ENCODE measurements at places on chromosomes 5 and 9. TPM values are rescaled to one million over a fixed set of nuclear protein-coding genes. Genes with fewer than 3 reads are reported as not detected.

GRCh38 chr5:119319401-119319800, 36.4 kb upstream of the TNFAIP8 start:
- H3K27me3 ChIP-seq, result no peaks in the 10 kb centered on the region
- H3K27ac ChIP-seq, result no peak overlapping the region
- peaks cover 9% of the 10 kb centered on the region for H3K4me1 ChIP-seq
- DNase-seq, result no peak

The NSD1 gene
- 21.1 TPM for polyA plus RNA-seq

DNA sequence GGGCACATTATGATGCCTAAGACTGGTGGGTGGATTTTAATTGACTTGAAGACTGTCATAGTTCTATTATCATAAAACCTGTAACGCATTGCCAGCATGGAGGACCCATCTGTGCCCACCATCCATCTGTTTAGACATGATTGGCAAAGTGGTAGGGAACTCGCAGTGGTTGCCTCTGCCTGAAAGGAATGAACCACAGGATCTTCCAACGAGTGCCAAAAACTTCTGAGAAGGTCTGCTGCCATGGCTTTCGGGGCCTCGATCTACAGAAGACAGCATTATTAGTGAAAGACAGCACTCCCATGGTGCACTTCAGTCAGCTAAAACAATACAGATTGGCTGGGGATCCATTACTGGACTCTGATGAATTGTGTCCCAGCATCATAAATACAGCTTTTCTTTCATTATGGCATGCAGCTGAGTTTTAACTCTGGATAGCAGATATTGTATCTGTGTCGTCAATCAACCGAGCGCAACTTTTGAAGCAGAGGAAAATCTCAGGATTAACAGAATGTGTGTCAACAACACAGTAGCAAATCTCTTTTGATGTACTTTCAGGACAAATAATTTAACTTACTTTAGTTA, 74.3 kb downstream of the ZDHHC21 start:
- no peaks in the 10 kb centered on the region for H3K27me3 ChIP-seq
- no peak for DNase-seq
- H3K4me3 ChIP-seq, result no peak overlapping the region
- H3K4me1 ChIP-seq, result no peaks in the 10 kb centered on the region

- no peaks in the 10 kb centered on the region for H3K36me3 ChIP-seq
- H3K4me1 ChIP-seq, result no peaks in the 10 kb centered on the region
- H3K27ac ChIP-seq, result no peak overlapping the region
These were observed 13.7 kb upstream of the CERCAM start for GRCh38 chr9:128406848-128407391.

The ZNF618 gene
- polyA plus RNA-seq, result 2.3 TPM

DNA sequence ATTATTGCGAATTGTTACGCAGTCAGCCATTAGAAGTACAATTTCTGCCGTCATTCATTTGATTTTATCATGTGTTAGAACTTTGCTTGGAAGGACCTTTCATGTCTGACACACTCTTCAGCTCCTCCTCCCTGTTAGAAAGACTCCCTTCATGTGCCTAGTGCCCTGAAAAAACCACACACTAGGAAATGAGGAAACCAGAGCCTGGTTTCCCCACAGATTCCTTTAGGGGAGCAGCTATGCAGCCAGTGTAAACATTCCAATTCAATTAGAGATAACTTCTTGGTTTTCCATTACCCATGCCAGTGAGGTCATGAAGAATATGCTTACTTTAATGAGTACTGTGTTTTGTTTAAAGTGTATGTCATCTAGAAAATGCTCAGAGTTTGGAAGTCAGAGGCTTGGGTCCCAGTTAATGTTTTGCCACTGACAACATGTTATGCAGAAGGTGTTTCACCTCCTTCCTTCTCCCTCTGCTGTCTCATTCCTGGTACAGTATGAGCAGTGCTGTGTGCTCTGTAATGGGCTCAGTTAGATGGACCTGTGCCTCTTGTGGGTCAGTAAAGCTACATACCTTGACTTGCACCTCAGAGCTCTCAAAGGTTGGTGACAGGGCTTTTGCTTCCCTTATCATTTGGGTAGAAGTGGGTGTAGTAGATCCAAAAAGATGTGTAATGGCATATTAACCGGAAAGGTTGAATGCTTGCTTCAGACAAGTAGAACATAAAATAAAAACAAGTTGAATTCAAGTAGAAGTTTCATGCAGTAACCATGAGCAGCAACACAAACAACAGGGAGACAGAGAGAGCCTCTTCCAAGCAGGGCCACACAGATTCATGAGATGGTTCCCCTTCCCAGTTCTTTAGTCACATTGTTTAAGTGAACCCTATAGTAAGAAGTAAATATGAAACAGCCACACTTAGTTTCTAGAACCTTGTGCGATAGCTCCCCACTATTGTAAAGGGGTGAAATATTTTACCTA, 52.6 kb upstream of the TNFAIP8 start:
- no peaks in the 10 kb centered on the region for H3K27me3 ChIP-seq
- DNase-seq, result no peak
- H3K36me3 ChIP-seq, result no peaks in the 10 kb centered on the region
- peak overlapping the region; percentile 20 for H3K27ac ChIP-seq
- peaks cover 28% of the 10 kb centered on the region for H3K4me1 ChIP-seq

DNA sequence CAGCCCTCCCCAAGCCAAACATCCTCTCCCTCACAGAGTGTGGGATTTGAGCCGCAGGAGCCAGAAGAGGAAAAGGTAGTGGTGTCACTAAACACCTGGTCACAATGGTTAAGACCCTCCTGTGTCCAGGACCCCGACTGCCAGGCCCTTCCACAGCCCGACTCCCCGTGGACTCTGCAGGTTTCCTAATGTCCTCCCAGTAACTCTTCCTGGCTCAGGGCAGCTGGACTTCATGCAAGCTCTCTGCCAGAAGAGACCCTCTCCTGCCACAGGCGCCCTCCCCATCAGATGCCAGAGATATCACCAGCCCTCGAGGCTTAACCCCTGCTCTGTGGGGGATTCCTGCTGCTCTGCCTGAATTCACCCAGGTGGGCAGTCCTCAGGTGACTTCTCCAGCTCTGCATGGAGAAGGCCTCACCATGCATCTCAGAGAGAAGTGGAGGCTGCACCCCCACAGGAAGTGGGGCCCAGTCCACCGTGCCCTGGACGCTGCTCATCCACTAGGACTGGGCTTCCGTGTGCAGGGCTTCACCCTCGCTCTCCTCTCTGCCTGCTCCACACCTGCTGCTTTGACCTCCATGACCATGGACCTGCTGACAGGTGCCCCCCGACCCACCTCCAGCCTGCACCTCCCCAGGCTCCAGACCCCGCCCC, 111.2 kb downstream of the ADAMTS2 start:
- H3K27ac ChIP-seq, result no peak overlapping the region
- H3K4me1 ChIP-seq, result no peaks in the 10 kb centered on the region
- no peaks in the 10 kb centered on the region for H3K36me3 ChIP-seq
- H3K4me3 ChIP-seq, result no peak overlapping the region
- peak; percentile 40 for DNase-seq
- no peaks in the 10 kb centered on the region for H3K27me3 ChIP-seq

DNA sequence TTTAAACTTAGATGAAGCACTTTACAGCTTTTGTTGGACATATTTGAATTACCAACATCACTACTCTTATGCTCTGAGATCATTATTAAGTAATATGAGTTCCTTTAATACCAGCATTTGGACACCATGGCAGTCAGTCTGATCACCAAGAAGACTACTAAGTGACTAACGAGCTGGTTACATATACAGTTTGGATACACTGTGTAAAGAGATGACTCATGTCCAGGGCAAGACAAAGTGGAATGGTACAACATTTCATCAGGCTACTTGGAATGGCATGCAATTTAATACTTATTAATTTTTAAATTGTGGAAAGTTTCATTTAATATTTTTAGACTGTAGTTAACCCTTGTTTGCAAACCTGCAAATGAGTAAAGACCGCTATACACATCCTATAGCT, 237.4 kb upstream of the PRDM9 start:
- no peak overlapping the region for H3K27ac ChIP-seq
- no peak for DNase-seq
- H3K4me1 ChIP-seq, result no peaks in the 10 kb centered on the region
- no peak overlapping the region for H3K4me3 ChIP-seq
- H3K36me3 ChIP-seq, result no peaks in the 10 kb centered on the region

GRCh38 chr9:16064771-16065170, 511.9 kb downstream of the CCDC171 start:
- no peak for DNase-seq
- no peaks in the 10 kb centered on the region for H3K36me3 ChIP-seq
- H3K27ac ChIP-seq, result no peak overlapping the region
- no peaks in the 10 kb centered on the region for H3K4me1 ChIP-seq
- no peak overlapping the region for H3K4me3 ChIP-seq

Data from sigmoid colon (tissue), 7 donors.